Activated CD8-positive, alpha-beta memory T cell treated with anti-CD3 and anti-CD28 coated beads for 1 hour (primary cell): ENCODE measurements at places on chromosomes 2 and 18.

GRCh38 chr18:3130344-3130743 is 89.4 kb downstream of the MYOM1 start:
- DNase-seq = no peak

GRCh38 chr18:58934933-58935577 is 70.4 kb downstream of the ZNF532 start:
- no peak for DNase-seq

GRCh38 chr2:178420463-178420999 is 30.4 kb downstream of the PRKRA start:
- no peak for DNase-seq

GRCh38 chr2:201182650-201183364 is at the start of gene CASP10:
TSS of gene CASP10 (plus strand) at chr2:201183141. CDS start at chr2:201185778, 2,637 bp downstream.
- no peak for DNase-seq

DNA sequence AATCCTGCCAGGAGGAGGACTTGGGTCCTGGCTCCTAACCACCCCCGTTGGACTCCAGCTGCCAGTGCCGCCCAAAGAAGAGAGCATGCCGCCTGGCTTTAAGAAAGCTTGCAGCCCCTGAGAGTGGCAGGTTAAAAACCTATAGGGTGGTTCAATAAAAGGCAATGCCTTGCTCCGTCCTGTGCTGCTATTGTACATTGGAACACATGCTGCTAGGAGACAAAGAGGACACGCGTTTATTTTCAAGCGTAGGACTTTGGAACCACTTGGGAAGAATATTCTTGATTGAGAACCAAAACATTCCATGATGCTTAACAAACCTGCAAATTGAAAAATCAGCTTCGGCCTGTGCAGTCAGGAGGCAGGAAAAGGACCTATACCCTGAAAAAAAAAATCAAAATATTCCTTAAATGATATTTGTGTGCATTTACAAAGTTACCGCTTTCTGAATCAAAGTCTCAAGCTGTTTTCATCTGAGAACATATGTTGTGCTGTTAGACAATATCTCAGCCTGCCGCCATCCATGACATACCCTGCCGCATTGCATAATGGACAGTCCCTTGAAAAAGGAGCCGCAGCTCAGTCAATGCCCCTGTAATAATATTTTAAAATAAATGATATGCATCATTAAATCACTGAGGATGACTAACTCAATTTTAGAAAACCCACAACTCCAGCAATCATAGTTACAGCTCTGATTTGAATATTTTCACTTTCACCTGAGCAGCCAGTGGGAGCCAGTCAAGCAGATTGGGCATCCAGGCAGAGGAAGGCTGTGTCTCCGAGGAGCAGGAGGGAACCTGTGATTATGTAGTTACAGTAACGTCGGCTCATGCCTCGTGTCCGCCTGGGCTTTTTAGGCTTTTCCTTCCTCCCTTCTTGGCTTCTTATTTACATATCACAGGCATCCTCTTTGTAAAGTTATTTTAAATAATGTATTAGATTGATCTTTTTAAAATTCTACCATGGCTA is 805.6 kb upstream of the FANCL start:
- no peak for DNase-seq

DNA sequence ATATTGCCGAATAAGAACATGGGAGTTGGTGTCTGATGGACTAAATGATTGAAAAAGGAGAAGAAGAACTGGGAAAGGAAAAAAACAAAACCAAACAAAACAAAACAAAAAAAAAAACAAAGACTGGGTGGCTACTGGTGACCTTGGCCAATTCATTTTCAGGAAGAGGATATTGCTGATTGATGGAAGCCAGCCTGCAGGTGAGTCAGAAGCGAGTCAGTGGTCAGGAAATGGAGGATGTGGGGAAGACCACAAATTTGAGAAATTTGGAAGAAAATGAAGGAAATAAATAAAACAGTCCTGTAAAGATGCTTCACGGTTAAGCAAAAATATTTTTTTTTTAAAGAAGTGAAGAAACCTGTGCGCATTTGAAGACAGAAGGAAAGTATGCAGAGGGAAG is 296.9 kb downstream of the ZNF521 start:
- no peak for DNase-seq

DNA sequence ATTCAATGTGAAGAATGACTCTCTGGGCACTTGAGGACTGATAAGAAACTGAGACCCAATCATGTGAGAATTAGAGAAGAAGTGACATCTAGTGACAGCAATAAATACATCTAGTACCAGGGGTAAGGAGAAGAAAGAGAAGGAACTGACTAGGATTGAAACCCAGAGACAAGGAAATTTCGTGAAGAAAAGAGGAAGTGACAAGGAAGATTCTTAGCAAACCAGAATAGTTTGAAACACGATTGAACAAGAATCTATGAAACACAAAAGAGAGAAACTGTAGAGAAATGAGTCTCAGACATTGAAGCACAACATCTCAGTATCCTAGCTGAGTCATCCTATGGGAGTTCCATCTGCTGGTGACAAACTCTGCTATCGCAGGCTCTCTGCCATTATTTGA is 571.9 kb upstream of the PKDCC start:
- no peak for DNase-seq

GRCh38 chr18:11035814-11036495 is 113.4 kb downstream of the PIEZO2 start:
- DNase-seq = no peak

- DNase-seq = no peak
Observed at GRCh38 chr18:11392292-11392691, 217.1 kb upstream of the SLC35G4 start.
